LHCN-M2 (cell line): ENCODE measurements at places on chromosomes 13 and 19. TPM values are rescaled to one million over a fixed set of nuclear protein-coding genes. Genes with fewer than 3 reads are reported as not detected.

DNA sequence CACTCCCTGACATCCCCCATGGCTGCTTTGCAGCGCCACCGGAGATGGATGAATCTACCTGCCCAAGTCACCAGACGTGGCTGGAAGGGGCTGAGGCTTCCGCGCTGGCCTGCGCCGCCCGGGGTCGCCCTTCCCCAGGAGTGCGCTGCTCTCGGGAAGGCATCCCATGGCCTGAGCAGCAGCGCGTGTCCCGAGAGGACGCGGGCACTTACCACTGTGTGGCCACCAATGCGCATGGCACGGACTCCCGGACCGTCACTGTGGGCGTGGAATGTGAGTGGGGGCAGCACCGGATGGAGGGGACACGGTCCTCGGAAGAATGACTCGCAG lies 4.6 kb downstream of the ICAM5 start:
- DNase-seq, result no peak

DNA sequence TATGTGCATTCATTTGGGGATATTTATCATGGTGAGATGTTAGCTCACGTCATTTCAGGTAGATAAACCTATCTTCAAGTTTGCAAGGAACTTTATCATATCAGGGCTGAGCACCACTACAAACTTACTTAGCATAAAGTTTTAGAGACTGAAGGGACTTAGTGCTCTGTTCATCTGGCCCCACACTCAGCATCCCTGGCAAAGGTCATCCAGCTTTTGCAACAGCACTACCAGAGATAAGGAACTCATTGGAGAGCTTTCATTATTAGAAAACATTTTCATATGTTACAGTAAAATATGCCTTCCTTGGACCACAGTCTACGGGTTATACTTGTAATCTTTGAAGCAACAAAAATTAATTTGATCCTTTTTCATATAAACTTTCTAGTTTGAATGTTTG lies 263.4 kb downstream of the POU4F1 start:
- no peak for DNase-seq

DNA sequence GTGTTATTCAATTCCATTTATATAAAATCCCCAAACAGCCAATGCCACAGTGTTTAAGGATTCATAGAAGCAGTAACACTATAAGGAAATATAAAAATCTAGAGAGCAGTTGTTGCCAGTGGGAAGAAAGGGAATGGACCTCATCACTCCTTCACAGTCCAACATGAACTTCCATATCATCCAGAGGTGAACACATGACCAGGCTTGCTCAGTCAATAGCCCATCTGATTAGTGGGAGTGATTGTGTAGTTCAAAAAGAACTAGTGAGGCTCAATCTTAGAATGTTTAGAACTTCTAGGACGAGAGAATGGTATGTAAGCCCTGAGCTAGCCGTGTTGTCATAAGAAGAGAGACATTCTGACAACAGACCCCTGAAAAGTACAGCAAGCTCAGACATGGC lies 314.1 kb downstream of the LIG4 start:
- DNase-seq, result no peak

GRCh38 chr13:58960888-58961287 lies 1202.8 kb downstream of the DIAPH3 start:
- DNase-seq, result peak; percentile 0

CADM4 gene
- 0.69 TPM in 1 of 2 replicates, not detected in the other for total RNA-seq

TEX26 gene
- total RNA-seq, result not detected in 2 replicates

DZIP1 gene
- 33.7 and 34.9 TPM in 2 replicates for total RNA-seq

ZIK1 gene
- 5.1 and 5.4 TPM in 2 replicates for total RNA-seq

OLFM4 gene
- total RNA-seq, result not detected in 2 replicates

LILRA1 gene
- not detected in 2 replicates for total RNA-seq

KLK14 gene
- total RNA-seq, result not detected in 2 replicates
